AG08395 (cell line): ENCODE measurements at places on chromosomes 5 and 9.

GRCh38 chr5:16578474-16578883, 38.3 kb downstream of the RETREG1 start:
- DNase-seq: no peak

DNA sequence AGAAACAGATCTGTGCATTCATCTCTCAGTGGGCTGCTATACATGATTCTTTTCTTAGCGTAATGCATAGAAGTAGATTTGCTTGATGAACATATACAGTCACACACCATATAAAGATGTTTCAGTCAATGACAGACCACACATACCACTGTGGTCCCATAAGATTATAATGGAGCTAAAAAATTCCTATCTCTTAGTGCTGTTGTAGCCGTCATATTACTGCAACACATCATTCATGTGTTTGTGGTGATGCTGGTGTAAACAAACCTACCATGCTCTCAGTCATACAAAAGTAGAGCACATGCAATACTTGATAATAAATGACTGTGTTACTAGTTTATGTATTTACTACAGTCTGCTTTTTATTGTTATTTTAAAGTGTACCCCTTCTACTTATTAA, 214.3 kb downstream of the ARHGAP26 start:
- DNase-seq: no peak

GRCh38 chr9:37968228-37968701, 64.3 kb upstream of the SLC25A51 start:
- DNase-seq: peak; percentile 67

DNA sequence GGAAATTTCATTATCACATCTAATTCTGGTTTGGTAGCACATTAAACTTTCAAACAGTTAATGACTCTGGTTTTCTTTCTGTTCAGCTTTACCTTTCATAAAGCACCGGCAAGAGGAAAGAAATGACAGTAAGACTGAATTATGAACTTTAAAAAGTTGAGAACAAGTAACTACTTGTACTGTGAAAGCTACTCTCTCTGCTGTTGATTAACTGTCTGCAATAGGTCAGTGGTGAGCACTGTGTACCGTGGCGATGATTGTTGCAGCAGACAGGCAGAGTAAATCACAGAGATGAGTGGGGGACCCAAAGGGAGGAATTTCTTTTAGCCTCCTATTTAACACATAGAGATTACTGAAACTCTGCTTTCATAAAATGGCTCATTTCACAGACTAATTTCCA, 74.0 kb upstream of the MEF2C start:
- DNase-seq: no peak

DNA sequence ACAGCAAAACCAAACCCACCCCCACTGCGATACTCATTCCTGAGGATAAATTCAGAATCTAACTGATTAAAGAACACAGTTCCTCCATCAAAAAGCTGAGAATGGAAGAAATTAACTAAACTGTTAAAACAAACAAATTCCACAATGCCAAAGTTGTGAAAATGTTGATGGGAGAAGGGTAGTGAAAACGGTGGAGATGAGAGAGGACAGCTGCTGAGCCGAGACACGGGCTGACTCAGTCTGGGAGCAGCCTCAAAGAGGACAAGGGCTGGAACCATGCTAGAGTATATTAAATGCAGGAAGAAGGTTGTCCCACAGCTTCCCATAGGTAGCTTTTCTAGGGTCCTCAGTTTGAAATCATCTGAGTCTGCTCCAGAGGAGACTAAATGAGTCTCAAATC, 14.3 kb downstream of the ADAMTS12 start:
- no peak for DNase-seq

DNA sequence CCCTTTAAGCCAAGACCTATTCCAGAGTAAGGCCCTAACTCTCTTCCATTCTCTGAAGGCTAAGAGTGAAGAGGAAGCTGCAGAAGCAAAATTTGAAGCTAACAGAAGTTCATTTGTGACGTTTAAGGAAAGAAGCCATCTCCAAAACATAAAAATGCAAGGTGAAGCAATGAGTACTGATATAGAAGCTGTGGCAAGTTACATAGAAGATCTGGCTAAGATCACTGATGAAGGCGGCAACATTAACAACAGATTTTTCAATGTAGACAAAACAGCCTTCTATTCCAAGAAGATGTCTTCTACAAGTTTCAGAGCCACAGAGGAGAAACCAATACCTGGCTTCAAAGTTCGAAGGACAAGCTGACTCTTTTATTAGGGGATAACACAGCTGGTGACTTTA, 1143.4 kb downstream of the CDH12 start:
- no peak for DNase-seq

- no peak for DNase-seq
These were observed 9.8 kb downstream of the CKMT2 start for GRCh38 chr5:81242906-81243436.

- no peak for DNase-seq
These were observed 554.6 kb upstream of the CDH6 start for GRCh38 chr5:30638899-30639298.
